ENCODE measurements at places on chromosomes 12 and 14.

GRCh38 chr14:50620341-50620740 lies 47.8 kb downstream of the SAV1 start:
- DNase-seq = no peak

- no peak for DNase-seq
These were observed 315.3 kb downstream of the ZFP36L1 start for GRCh38 chr14:68477461-68478085.

- no peak for DNase-seq
These were observed 96.6 kb upstream of the E2F7 start for GRCh38 chr12:77161944-77162343.

DNA sequence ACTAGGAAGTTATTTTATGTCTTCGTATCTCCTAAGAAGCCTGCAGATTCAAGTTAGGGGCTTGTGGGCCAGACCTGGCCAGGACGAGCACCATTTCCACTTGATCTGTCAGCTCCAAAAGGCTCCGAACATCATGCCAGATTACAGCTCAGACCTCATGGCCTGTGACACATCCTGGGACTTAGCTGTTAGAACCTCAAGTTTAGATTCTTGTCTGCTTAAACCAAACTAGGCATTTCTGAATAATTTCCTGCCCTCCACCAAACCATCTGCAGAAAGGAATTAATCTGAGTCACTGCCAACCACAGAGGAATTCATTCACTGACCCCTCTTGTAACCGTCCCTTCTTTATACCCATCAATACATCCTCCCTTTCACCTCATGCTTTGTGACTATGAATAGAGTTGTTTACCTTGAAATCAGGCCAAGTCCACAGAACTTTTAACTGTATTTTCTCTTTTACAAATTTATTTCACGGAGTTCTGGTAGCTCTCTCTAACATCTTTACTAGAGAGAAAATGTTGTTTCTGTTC lies 120.3 kb downstream of the FBXL14 start:
- no peak for DNase-seq

- DNase-seq = no peak
These were observed 25.2 kb upstream of the AKAP6 start for GRCh38 chr14:32303865-32304264.

DNA sequence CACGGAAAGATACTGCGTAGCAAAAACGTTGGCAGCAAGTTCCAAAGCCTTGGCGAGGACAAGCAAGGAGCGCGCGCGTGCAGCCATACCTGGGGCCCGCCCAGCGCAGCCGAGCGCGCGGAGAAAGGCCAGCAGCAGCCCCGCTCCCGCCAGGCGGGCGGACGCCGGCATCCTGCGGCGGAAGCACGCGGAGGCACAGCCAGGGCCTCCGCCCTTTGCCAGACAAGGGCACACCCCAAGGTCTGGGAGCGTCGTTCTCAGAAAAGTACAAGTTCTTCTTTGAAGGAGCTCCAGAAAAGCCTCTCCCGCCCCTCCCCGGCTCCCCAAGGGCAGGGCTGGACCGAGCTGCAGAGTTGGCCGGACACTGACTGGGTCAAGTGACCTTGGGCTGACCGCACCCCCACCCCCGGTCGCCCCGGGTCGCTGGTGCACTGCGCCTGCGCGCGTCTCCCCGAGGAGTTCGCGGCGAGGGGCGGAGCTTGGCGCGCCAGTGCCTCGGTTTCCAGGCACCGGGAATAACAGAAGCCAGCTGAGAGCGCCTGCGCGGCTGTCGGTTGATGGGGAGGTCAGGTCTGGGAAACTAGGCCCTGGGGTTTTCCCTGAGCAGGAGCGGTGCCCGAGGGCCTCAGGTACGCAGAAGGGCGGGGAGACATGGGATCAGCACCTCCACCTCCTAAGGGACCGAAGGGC lies at the start of gene ZC2HC1C:
Gene ZC2HC1C (plus strand): TSS at position 521 of the 690 bp plus-strand sequence. CDS start 933 bp downstream, outside the sequence.
- peak; percentile 94 for DNase-seq
